Activated B cell treated with CpG ODN at 0.5 μM for 24 hours (primary cell): ENCODE measurements at places on chromosomes 7 and 10. TPM values are rescaled to one million over a fixed set of nuclear protein-coding genes. Genes with fewer than 3 reads are reported as not detected.

DNA sequence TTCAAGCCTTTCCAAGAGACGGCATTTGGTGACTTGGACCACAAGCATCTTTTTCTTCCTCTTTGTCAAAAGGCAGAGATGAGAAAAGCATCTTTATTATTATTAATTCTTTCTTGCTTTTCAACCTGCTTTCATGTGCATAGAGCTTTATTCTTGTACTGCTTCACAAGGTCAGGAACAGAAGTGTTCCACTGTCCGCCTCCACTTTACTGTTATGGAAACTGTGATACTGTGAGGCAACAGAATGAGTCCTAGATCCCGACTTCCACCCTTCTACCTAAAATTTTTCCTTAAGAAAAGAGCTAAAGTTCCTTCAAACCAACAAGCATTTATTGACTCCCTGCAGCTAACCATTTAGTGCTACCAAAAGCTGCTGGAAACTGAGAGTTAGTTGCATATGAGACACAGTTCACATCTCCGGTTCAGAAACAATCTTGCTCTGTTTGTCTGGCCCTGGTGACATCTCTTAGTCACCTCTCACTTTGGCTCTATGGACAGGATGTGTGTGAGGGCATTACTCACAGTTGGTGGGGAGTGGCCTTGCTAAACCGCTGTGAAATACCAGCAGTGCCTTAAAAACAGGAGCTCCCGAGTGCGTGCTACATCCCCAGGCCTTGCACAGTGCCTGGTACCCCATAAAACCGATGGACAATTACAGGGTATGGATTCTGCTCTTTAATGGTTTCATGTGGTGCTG, 77.1 kb upstream of the TRIL start:
- no peak for DNase-seq

DNA sequence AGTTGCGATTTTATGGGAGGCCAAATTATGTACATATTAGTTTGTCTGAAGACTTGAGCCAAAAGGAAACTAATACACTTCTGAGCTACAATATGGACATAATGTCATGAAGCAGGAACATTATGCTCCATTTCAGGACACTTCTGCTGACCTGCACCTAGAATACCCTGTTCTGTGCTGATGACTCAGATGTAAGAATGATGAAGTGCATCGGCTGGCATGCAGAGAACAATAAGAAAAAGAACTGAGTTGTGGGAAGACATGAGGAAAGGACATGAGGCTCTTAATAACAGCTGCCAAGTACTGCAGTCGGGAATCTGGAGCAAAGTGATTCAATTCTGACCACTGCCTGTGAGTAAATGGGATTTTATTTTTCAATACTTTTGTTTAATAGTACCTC, 192.9 kb upstream of the VSTM2A start:
- no peak for DNase-seq

- DNase-seq, result no peak
Observed at GRCh38 chr7:2804227-2804763, 39.8 kb downstream of the GNA12 start.

- no peak for DNase-seq
Observed at GRCh38 chr7:128959296-128959695, 21.6 kb downstream of the IRF5 start.

DNA sequence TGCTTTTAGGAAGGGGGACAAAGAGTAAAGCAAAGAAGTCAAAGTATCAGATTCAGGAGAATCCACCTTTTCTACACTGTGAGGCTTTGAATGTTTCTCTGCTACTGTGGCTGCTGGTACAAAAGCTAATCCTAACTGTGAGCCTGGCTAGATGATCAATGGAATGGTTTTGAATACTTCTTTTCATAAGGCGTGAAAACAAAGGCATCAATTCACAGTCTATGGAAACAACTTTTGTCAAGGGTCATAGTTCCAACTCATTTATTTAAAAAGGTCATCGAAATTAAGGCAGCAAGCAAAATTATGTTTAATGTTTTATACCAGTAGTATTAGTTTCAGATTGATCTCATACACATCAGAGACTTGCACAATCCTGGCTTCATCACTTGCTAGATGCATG, 118.1 kb downstream of the CTTNBP2 start:
- no peak for DNase-seq

DNA sequence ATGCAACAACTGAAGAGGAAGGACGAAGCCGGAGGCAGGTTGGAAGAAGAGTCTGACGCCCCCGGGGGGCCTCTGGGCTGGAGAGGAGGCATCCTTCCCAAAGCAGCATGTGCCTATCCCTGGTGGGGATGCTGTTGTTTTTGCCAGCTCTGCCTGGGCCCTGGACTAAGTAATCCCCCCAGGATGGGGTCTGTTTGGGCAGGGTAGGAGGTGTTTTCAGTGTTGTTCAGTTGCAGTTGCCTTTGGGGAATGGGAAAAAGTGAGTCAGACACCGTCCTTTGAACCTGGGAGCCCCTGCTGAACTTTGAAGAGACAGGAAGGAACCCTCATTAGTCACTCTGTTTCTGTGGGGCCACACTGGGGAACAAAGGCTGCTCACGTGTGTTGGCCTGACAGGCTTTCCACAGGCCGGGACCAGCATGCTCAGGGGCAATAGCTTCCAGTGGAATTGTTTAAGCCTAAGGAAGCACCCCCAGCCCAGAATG, 35.2 kb upstream of the GDF10 start:
- DNase-seq, result no peak

GRCh38 chr7:133099633-133100286, 17.9 kb upstream of the CHCHD3 start:
- no peak for DNase-seq

Gene GRID2IP
- 0.93 and 1.3 TPM in 2 replicates for total RNA-seq

- no peak for DNase-seq
Observed at GRCh38 chr10:63498665-63499064, 22.5 kb upstream of the REEP3 start.

Gene SLK
- 12.8 and 14.0 TPM in 2 replicates for total RNA-seq

DNA sequence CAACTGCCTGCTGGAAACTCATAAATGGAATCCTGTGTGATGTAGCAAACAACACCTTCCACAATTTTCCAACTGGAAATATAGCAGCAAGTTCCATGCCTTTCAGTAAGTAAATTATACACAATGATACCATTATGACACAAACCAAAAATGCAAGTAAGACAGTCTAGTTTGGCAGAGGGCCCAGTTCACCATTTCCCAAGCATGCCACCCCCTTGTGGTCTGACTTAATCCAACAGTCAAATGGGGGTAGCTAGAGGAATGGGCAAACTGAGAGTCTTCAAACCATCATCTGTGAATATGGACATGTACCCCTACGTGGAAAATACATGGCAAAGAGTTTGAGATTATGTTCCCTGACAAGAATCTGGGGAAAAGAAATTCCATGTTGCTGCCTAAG, 137.6 kb upstream of the VWC2 start:
- no peak for DNase-seq

DNA sequence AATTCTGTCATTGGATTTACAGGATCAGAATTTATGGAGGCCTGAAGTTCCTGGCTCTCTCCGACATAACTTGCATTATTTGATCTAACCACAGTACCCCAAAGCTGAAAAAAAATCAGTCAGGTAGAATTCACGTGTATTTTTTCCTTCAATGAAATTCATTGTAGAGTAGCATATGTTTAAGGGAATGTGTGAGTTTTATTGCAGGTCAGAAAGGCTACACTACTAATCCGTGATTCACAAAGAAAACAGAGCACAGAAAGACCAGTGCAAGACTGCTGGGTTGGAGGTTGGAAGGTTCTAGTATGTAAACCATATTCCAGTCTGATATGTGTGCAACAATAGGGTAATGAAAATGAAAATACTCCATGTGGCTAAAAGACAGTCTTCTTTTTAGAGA, 247.0 kb upstream of the FERD3L start:
- no peak for DNase-seq

- no peak for DNase-seq
Observed at GRCh38 chr7:4185721-4186512, 496.2 kb upstream of the FOXK1 start.

DNA sequence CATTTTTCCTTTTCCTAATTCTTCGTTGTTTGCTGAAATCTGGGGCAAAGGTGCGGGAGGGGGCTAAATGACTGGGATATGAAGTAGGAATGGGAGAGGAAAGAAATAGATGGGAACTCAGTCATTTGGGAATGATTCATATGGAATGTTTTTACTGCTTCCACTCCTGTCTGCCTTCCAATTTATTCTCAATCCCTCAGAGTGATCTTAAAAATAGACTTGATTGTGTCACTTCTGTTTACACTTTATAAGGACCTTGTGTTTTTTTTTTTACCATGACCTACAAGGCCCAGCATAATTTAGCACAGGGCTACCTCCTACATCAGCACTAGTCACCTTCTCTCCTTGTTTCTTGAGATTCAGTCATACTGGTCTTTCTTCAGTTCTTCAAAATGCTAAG, 97.9 kb downstream of the PTEN start:
- DNase-seq, result no peak

- no peak for DNase-seq
Observed at GRCh38 chr7:96562966-96563365, 146.7 kb downstream of the SEM1 start.

GRCh38 chr7:12386313-12386740, 17.3 kb downstream of the VWDE start:
- DNase-seq, result no peak

GRCh38 chr10:89207801-89208551, 859 bp upstream of the CH25H start:
- DNase-seq, result peak; percentile 36

Gene PDGFA
- 6.0 and 7.3 TPM in 2 replicates for total RNA-seq

- DNase-seq, result no peak
Observed at GRCh38 chr10:70557086-70557845, 45.3 kb downstream of the PRF1 start.

DNA sequence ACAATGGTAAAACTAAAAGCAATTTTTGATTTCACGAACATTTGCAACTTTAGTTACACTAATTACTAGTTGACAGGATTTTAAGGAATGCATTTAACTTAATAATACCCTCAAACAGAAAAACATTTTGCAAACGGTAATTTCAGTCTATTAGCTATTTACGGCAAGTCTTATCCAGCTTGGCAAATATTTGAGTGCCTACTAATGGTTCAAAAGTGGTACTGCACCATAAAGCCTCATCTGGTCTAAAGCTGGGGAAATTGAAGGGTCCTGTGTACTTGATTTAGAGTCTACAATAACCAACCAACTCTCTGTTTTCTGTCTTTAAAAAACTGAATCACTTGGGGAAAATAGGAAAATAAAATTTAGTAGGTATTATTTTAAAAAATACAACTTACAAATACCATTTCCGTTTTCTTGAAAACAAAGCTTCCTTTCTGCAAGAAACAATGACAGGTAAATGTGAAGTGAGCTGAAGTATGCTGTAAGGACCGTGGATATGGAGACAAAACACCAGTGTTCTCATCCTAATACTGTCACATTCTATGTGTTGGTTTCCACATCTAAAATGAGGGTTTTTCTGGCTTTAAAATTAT, 142.3 kb downstream of the VPS50 start:
- DNase-seq, result no peak

GRCh38 chr10:109957092-109957797, 33.9 kb upstream of the XPNPEP1 start:
- no peak for DNase-seq

- no peak for DNase-seq
Observed at GRCh38 chr10:119283818-119284217, 76.4 kb downstream of the GRK5 start.

DNA sequence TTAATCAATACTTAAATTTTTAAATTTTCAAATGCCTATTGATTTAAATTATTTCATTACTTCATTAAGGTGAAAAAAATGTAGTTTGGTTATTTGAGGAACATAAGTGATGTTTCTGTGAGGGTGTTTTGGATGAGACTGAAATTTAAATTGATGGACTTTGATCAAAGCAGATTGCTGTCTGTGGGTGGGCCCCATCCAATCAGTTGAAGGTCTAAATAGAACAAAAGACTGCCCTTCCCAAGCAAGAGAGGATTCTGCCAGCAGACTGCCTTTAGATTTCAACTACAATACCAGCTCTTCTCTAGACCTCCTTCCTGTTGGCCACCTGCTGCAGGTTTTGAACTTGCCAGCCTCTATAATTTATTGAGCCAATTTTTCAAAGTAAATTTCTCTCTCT, 14.5 kb upstream of the GPR37 start:
- DNase-seq, result no peak

GRCh38 chr10:101451667-101452069, 97.7 kb downstream of the BTRC start:
- DNase-seq, result no peak

DNA sequence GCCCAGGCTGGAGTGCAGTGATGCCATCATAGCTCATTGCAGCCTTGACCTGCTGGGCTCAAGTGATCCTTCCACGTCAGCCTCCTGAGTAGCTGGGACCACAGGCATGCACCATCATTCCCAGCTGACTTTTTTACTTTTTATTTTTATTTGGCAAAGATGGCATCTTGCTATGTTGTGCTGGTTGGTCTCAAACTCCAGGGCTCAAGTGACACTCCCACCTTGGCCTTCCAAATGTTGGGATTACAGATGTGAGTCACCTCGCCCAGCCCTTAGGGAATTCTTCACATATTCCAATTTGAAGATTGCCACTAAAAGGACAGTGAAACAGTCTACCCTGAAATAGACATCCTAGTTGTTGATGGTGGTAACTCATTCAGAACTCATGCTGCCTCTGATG, 27.7 kb downstream of the SUGCT start:
- DNase-seq, result no peak

GRCh38 chr7:90425376-90425775, 22.1 kb downstream of the CLDN12 start:
- DNase-seq, result no peak

GRCh38 chr7:45890902-45891461, 2.7 kb downstream of the IGFBP1 start:
- no peak for DNase-seq

Gene SFRP5
- total RNA-seq, result not detected in 2 replicates

Gene LRRC27
- total RNA-seq, result 9.1 and 15.2 TPM in 2 replicates

Gene LIPM
- total RNA-seq, result not detected in 2 replicates

Gene RADIL
- not detected in 2 replicates for total RNA-seq

GRCh38 chr7:138979988-138980562, 1.1 kb downstream of the KIAA1549 start:
- DNase-seq, result no peak

GRCh38 chr7:122416336-122416735, 111.8 kb upstream of the FEZF1 start:
- DNase-seq, result no peak

Gene MLXIPL
- total RNA-seq, result not detected in 2 replicates

- DNase-seq, result no peak
Observed at GRCh38 chr7:30761214-30762156, 9.6 kb downstream of the INMT start.

- no peak for DNase-seq
Observed at GRCh38 chr10:6964543-6964942, 384.5 kb upstream of the PRKCQ start.

DNA sequence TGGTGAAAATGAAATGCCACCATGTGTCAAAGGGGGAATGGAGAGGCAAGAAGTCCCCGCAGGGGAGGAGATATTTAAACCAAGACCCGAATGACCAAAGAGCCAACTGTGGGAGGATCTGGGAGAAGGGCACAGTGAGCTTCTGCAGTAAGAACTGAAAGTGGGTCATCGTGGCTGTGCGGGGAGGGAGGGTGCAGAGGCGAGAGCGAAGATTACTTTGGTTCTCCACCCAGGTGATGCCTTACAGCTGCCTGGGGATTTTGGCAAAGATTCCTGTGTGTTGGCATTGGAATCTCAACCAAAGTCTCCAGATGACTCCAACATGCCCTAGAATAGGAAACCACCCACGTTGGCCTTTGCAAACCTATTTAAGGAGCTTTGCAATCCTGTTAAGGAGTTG, 44.2 kb upstream of the ADAM12 start:
- DNase-seq, result no peak

GRCh38 chr7:147639037-147639436, 951.5 kb upstream of the C7orf33 start:
- DNase-seq, result no peak

- no peak for DNase-seq
Observed at GRCh38 chr7:116574025-116574822, 49.4 kb downstream of the CAV1 start.

Gene GHRHR
- total RNA-seq, result not detected in 2 replicates
